ENCODE measurements at places on chromosomes 13 and 19.

DNA sequence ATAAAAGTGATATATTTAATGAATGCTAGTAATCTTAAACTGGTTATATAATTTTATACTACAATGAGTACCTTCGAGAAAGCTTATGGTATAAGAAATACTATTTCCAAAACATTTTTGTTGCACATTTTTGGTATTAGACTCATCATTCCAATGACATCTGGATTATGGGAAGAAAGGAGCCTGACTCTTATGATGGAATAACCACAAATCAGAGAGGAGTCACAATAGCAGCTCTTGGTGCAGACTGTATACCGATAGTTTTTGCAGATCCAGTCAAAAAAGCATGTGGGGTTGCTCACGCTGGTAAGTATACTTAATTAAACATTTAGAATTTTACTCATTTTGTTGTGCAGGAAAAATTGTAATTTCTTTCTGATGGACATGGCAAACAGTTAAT lies 3.9 kb downstream of the LACC1 start:
- DNase-seq, result no peak

DNA sequence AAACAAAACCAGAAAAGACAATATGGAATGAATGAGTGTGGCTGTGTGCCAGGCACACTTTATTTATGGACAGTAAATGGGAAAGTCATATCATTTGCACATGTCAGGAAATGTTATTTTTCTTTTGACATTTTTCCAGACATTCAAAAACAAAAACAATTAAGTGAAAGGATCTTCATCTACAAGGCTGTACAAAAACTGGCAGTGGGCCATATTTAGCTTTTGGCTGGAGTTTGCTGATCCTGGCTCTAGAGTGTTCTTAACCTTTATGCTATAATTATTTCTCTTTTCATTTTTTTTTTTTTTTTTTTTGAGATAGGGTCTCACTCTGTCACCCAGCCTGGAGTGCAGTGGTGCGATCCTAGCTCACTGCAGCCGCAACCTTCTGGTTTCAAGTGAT lies 6.5 kb upstream of the TNFSF9 start:
- DNase-seq, result no peak

DNA sequence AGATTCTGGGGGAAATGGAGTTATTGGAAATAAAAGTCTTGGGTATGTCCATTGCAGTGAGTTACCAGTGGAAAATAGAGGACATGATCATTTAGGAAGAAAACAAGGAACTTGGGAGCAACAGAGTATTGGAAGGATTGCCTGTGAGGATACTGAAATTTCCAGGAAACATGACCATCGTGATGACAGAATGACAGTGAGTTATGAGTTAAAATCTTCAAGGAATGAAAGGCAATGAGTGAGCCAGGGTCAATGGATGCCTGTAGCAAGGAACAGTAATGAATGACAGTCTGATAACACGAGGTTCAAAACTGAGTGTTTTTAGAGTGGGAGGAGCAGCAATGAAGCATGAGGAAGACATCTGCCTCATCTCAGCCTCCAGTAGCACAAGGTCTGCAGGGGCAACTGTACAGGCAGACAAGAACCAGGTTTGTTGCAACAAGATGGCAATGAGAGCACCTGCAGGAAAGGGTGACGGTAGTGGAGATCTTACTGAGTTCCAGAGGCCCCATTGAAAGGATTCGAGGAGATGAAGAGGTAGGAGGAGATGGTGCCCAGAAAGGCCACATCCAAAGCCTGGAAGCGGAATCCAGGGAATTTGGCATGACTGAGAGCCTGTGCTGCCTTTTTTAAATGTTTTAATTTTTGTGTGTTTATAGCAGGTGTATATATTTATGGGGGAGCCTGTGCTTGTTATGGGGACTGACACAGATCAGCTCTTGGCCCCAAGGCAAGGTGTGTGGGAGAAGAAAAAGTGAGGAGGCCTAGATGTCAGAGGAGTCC lies 43.9 kb downstream of the N4BP2L1 start:
- no peak for DNase-seq

DNA sequence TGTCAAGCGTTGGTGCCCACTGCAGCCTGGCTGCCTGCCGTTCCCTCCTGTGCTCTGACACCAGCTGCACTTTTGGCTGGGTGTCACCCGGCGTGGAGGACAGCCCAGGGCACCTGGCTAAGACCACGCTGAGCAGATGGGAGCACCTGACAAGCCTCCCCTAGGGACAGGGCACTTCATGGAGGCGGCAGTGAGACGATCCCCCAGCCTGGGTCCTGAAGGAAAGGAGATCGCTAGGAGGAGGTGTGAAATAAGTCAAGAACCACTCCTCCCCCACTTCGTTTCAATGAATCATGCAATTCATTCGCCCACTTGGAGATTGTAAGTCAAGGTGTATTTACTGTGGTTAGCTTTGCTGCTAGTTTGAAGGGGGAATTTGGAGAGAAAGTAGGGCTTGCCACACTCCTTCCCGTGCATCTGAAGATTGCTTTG lies 38.8 kb downstream of the VSTM2B start:
- no peak for DNase-seq

- DNase-seq, result no peak
Observed at GRCh38 chr13:68813180-68813796, 1294.3 kb upstream of the ATXN8OS start.

- no peak for DNase-seq
Observed at GRCh38 chr19:39001041-39001440, 25.5 kb upstream of the FBXO17 start.

DNA sequence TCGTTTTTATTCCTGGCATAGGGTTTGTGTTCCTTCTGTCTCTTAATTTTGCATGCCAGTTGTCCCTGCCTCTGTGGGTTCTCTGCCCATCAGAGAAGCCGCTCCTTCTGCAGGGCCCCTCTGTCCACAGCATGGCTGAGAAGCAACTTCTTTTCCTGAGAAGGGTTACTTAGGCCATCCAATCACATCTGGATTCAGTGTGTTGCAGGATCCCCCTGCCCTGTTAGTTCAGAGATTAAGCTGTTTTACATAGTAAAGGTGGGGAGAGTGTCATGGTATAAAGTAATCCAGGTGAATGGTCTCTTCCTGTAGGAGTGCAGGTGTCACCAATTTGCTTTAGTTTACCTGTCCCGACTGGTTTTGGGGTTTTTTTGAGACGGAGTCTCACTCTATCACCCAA lies 22.9 kb upstream of the GARRE1 start:
- no peak for DNase-seq

GRCh38 chr13:99960663-99961311 lies 10.8 kb downstream of the ZIC5 start:
- no peak for DNase-seq

DNA sequence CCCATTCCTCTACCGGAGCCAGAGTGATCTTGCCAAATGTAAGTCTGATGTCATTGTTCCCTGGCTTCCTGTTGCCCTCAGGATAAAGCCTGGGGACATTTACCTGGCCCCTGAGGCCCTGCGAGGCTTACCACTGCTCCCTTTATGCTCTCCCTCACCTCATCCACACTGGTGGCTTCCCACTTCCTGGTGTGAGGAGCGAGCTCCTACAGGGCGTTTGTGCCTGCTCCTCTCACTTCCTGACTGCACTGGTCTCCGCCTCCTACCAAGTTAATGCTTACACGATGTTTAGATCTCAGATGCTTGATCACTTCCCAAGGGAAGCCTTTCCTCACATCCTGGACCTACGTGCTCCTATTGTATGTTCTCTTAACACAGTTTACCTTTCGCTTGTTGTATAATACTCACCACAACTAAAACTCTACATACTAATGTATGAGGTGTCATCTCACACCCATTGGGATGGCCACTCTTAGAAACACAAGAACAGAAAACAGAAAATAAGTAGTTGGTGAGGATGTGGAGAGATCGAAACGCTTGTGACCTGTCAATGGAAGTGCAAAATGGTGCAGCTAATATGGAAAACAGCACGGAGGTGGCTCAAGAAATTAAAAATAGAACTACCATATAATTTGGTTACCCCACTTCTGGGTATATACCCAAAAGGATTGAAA lies 177.6 kb downstream of the SHISA2 start:
- DNase-seq, result no peak

DNA sequence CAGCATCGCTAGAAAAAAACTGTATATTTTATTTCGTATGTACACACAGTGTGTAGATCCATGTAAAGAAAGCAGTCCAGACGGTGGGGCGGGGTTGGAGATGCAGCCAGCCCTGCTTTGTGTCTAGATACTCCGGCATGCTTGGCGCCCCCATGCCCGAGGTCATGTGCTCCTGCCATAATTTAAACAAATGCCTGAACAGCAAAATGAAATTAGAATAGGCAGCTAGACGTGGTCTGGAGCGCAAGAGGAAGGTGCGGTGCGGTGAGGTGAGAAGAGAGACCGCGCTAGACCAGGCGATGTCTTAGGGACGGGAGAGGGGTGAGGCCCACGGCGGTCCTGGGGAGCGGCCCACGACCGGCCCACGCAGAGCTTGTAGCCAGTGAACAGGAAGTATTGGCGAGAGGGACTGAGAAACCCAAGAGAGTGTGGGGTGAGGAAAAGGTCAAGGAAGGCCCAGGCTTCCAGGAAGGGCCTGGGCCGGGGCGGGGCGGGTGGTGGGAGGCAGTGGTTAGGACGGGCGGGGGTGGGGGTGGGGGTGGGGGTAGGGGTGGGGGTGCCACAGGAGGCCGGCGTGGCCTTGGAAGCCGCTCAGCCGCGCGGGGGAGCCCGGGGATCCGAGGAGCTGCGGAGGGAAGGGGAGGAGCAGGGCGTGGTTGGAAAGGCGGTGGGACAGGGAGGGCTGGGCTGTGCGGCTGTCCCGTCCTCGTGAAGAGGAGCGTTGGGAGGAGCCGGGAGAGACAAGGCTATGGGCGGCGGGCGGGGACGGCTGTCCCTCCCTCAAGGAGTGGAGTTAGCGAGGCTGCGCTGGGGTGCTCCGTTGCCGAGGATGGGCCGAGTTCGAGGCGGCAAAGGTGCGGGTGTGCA lies 254.7 kb upstream of the SGCG start:
- DNase-seq, result no peak

DNA sequence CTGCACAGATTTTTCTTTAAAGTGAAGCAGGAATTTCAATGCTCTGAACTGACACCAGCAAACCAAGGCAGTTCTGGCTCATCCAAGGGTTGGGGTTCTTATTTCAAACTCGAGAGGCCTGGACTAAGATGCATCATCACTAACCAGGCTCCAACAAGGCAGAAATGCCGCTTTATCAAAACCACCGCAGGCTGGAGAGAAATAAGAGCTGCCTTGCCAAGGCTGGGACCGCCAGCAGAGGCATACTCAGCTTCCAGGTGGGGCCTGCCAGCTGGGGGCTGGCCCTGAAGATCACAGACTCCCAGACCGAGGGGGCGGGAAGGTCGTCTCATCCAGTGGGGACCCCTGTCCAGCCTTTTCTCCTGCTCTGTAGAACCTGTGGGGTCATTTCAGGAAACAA lies 37.4 kb upstream of the GAS6 start:
- no peak for DNase-seq

GRCh38 chr19:54172471-54173358 lies at the start of gene TMC4:
TSS of gene TMC4 (minus strand) at chr19:54173160. CDS start at chr19:54173117, 43 bp downstream.
- no peak for DNase-seq

DNA sequence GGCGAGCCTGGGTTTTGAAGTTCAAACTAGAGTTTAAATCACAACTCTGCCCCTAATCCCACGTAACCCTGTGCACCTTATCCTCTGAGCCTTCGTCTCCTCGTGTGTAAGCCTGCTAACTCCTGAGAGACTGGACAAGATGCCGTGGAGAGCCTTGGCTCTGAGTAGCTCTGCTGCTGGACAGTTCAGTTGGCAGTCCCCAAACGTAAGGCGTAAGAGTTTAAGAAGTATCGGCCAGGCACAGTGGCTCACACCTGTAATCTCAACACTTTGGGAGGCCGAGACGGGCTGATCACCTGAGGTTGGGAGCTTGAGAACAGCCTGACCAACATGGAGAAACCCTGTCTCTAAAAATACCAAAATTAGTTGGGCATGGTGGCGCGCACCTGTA lies 4.7 kb upstream of the CD79A start:
- no peak for DNase-seq

GRCh38 chr13:91212231-91212630 lies 135.3 kb upstream of the MIR17HG start:
- DNase-seq, result no peak

DNA sequence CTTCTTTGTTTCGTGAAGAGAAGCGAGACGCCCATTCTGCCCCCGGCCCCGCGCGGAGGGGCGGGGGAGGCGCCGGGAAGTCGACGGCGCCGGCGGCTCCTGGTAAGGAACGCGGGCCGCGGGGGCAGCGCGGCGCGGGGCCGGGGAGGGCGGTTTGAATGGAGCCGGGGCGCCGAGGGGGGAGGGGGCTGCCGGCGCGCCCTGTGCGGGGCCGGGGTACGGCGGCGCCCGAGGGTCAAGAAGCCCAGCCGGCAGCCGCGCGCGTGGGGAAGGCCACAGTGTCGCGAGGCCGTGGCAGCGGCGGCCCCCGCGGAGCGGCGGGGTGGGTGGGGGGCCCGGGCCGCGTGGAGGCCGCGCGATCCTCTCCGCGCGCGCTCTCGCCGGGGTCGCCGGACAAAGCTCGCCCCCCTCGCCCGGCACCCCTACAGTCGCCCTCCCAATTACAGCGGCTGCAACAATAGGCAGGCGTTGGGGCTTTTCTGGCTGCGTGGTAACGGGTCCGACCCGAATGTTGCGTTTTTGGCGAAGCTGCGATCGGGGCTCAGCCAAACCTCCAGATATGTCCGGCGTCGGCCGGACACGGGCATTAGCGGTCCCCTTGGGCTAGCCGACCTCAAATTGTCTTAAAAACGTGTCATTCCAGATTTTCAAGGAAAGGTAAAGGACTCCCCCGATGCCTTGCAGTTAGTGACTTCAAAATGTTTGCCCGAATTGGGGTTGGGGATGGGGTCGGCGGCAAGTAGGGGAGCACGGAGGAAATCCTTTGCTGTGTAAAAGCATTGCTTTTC lies 437 bp downstream of the SMARCA4 start:
- DNase-seq, result no peak

- DNase-seq, result no peak
Observed at GRCh38 chr19:16527971-16528521, 14.2 kb downstream of the CHERP start.

- DNase-seq, result no peak
Observed at GRCh38 chr13:84399320-84400085, 517.2 kb upstream of the SLITRK1 start.

GRCh38 chr13:91167706-91168385 lies 179.6 kb upstream of the MIR17HG start:
- no peak for DNase-seq

GRCh38 chr13:71661921-71662320 lies 205.1 kb downstream of the DACH1 start:
- DNase-seq, result no peak

DNA sequence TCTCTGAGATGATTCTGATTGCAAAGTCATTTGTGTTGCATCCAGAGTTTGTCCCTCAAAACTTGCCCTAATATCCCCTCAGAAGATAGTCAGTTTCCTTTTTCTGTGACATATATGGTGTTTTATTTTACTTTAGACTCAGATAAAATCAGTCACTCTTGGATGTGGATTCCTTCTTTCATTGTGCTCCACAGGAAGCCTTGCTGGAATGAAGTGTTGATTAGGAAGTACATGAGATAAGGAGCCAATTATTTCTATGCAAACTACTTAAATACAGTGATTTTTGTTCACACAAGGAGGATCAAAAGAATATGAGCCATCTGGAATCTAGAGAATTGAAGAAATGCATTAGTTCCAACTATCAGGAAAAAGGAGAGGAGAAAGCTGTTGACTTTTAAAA lies 107.6 kb upstream of the RXFP2 start:
- no peak for DNase-seq

- DNase-seq, result no peak
Observed at GRCh38 chr13:75226733-75227435, 255.1 kb downstream of the TBC1D4 start.
